ENCODE measurements at places on chromosomes 3 and 15.

DNA sequence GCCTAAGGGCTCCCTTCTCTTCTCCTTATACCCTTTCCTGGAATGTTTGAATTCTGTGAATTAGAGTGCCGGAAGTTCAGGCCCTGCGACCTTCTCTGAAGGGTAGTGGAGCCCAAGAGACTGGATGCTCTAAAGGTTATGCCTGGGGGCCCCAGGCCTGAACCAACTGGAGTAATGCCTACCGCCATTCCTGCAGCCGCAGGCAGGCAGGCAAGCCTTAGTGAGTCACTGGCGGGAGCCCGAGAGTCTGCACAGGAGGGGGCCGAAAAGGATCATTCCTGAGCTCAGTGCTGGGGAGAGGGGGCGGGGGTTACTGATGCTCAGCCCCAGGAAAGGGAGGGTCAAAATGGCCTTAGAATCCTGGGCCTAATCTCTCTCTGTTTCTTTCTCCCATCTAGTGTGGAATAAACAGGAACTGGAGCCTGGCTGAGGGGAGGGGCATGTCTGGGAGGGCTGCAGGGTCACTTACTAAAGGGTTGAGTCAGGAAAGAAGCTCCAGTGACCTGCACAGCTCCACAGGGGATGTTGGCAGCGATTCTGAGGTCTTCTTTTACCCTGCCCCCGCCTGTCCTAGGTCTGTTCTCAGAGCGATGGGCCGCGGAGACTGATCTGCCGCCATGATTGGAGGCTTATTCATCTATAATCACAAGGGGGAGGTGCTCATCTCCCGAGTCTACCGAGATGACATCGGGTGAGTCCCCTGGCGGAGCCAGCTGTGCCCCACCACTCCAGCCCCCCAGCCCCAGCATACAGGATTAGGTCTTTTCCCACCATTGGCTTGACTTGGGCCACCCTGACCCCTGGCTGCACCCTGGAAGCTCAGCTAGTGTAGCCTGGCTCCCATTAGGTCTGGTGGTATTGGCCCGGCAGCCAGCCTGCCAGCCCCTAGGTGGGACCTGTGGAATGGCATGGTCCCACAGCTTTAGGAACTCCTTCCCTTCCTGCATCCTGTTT is 2.0 kb downstream of the AP2M1 start:
- no peak for DNase-seq

- no peak for DNase-seq
These were observed 107.5 kb upstream of the GALNT15 start for GRCh38 chr3:16066975-16067374.

DNA sequence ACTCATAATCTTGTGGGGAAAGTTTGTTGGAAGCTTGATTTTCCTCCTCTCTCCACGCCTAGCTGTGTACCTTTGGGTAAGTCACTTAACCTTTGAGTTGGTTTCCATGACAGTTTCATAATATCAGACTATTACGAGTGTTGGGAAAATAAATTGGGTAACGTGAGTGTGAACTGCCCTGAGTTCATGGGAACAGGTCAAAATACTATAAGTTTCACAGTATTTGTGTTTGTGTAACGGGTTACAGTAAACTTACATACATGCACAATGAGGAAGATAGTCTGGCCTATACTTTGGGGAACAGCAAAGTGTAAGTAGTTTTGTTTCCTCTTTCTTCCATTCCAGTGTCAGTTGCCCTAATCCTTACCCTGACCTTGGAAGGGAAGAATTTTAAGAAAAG is 509.9 kb downstream of the MECOM start:
- no peak for DNase-seq

- DNase-seq = no peak
These were observed at the start of gene LINGO1 for GRCh38 chr15:77632534-77633133. TSS of gene LINGO1 (minus strand) at chr15:77632912. CDS start at chr15:77632315, 597 bp downstream.

GRCh38 chr3:120265989-120266388 is 19.0 kb downstream of the GPR156 start:
- no peak for DNase-seq

Measured in stimulated activated CD4-positive, alpha-beta T cell treated with anti-CD3 and anti-CD28 coated beads, Interleukin-12 subunit alpha, Interleukin-12 subunit beta, amount 100 ng/mL, for 24 hours (primary cell).